Activated naive CD4-positive, alpha-beta T cell treated with anti-CD3 and anti-CD28 coated beads for 36 hours (primary cell): ENCODE measurements at places on chromosomes 2 and 18.

DNA sequence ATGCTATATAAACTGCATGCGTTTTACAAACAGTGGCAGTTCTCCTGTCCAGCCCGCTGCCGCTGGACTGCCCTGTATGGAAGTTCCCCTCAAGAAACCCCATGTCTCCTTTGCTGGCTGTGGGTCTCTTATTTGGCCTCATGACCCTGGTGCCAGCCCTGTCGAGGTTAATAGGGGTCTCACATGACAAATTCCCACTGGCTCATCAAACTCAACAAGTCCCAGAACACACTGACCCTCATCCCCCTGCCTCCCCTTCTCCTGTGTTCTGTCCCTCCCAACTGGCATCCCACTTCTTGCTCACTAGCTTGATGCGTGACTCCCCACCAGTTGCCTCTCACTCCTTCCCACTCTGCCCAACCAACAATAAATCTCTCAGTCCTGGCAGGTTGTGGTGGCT is 137.6 kb upstream of the HS6ST1 start:
- no peak for DNase-seq

- no peak for DNase-seq
Measured at GRCh38 chr2:9836517-9836916, 6.8 kb upstream of the TAF1B start.

- DNase-seq = no peak
Measured at GRCh38 chr18:3478262-3478978, 28.4 kb downstream of the TGIF1 start.

DNA sequence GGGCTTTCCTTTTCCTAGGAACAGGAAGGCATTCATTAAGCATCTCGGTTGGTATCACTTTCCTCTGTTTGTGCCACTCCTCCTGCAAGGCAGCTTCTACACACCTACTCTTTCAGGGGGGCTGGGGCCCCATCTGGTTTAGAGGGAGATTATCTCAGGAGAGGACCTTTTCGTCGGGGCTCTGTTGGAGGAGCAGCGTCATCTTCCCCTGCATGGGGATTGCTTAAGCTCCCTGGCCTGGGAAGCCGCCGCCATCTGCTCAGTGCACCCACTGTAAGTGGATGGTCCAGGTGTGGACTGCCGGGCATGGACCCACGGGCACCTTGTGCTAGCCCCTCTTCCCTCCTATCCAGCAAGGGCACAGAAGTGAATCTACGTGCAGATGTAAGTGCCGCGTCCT is 355.3 kb upstream of the SMIM21 start:
- no peak for DNase-seq

DNA sequence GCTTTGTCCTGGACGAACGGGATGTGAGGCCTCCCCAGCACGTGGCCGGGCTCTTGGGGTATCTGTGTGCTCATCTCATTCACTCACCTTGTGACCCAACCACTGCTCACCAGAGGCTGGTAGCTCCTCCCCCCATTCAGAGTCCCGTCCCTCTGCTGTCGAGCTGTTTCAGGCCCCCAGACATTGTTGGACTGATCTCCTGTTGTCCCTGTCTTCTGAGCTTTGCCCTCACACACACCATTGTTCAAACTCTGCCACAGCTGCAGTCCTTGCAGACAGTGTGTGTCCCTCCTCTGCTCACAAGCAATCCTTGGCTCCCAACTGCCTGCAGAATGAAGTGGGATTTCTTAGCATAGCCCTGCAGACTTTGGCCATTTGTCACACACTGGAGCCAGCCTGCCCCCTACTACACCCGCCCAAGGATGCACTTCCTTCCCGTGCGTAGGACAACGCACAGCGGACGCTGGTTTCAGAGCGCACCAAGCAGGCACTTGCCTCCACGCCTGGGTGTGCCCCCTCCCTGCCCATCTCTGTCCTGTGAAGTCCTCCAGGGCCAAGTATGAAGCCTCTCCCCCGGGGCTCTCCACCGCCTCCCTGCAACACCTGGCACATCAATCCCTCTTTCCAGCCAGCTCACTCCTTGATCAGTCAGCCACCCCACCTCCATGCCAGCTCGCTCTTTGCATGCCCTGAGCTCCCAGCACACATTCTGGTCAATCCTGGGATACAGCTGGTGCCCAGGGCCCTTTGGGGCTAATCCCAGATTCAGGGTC is 16.5 kb upstream of the PRLH start:
- no peak for DNase-seq
